ENCODE measurements at places on chromosomes 12 and 14.

DNA sequence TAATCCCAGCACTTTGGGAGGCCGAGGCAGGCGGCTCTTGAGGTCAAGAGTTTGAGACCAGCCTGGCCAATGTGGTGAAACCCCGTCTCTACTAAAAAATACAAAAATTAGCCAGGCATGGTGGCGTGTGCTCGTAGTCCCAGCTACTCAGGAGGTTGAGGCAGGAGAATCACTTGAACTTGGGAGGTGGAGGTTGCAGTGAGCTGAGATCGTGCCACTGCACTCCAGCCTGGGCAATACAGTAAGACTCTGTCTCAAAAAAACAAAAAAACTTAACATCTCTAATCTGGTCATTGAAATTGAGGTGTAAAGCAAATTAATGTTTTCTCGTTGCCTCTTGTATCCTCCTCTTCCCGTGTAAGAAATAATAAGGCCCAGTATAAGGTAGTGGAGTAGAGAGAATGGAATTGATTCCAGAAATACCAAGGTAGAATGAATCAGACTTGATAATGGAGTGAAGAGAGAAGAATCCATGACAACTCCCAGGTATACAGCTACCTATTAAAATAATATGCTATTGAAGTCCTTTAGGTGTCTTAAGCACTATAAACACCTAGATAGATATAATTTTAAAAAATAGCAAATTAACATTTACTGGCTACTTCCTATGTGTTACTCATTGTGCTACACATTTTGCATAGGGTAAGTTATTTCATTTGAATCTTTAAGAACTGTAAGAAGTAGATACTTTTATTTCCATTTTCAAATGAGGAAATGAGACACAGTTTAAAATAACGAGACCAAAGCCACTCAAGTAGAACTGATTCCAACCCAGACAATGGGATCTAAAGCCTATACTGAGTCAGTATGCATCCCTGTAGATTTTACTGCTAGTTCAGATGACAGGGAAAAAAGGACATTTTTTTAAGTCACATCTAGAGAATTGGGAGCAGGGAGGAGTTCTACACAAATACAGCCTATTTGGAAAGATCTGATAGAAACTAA is 23.2 kb downstream of the RAP1B start:
- DNase-seq, result no peak

DNA sequence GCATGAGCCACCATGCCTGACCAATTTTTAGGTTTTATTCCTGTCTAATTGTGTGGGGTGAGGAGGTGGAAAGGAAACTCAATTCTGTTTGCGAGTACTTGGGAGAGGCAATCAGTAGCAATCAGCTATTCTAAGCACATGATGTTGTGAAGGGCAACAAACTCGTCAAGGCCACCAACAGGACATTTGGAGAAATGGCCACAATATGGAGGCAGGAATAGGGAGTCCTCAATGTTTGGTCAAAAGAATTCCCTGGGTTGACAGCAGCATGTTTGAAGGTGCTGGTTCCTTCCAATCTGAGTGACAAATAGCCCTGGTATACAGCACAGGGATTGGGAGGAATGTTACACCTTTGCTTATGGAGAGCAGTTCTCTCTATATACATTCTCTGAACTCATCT is 32.7 kb upstream of the USP44 start:
- DNase-seq, result no peak

- DNase-seq, result no peak
These were observed 40.8 kb downstream of the PRPF40B start for GRCh38 chr12:49664167-49664566.

DNA sequence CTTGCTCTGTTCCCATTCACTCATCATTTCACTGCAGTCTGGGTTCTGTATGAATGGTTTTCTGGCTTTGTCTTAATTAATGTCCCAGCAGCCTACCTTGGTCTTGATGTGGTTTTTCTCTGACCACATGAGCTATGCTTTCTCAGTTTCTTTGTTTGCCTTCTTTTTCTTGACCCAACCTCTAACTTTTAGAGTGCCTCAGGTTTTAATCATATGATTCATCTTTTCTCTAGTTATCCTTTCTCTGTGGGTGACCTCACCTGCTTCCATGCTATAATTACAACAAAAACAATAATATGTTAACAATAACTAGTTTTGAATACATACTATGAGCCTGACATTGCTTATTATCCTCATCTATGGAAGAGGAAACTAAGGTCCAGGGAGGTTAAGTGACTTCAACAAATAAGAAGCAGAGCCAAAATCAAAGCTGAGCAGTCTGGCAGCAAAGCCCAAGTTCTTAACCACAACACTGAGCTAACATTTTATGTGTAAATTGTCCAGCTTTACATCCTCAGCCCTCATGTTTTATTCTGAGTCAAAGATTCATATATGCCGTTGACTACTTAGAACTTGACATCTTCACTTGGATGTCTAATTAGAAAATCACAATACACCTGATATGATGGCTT is 4.7 kb upstream of the EPYC start:
- peak; percentile 15 for DNase-seq

- DNase-seq, result no peak
These were observed 223.3 kb upstream of the SFSWAP start for GRCh38 chr12:131487388-131488124.

DNA sequence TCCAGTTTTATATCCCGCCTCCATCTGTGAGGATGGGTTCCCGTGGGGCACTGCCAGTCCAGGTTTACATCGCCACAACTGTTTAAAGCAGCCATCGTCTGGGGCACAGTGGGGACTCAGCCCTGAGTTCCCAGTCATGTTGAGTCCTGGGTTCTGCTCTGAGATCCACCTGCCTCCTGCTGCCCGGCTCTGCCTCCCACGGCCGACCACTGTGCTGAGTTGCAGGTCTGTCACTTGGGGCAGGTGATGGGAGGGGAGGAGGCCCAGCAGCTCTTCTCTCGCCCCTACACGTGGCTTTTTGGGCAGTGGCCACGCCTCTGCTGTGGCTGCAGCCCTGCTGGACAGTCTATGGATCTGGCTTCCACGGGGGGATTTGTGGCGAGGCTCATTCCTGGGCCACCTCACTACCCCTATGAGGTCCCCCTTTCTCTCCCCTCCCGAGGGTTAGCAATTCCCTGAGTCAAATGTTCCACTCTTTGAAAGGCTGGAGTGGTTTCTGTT is 143.0 kb downstream of the ADGRD1 start:
- no peak for DNase-seq

DNA sequence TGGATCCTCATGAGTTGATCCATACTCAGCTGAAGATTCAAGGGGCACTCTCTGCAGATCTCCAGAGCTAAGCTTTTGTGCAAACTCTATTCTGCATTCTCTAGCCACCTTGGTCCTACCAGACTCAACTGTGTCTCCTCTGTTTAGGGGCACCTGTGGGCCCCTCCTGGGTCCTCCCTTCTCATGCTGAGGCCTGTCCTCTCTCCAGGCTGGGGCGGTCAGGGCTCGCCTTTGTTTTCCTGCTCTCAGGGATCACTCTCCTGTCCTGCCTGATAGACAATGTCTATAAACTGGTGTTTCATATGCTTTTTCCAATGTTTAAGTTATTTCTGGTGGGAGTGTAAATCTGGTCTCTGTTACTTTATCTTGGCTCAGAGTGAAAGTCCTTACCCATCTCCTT is 11.6 kb upstream of the KIF26A start:
- DNase-seq, result no peak

DNA sequence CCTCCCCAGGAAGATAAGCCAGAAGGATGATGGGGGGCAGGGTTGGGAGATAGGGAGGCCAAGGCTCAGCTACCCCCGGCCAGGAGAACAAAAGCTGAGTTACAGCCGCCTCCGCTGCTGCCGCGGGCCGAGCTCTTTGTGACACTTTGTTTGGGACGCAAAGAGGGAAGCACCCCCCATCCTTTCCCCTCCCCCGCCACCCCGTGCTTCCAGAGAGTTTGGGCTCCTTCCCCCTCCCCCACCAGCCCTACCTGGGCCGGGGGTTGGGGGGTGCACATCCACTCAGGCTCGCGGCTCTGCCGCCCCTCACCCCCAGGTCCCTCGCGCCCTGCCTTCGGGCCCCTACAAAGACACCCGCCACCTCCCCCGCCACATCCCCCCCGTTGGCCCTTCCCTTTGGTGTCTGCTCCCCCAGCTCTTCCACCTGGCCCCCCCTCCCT is 799 bp downstream of the ZNF219 start:
- no peak for DNase-seq

- DNase-seq, result no peak
These were observed 13.9 kb downstream of the SYT1 start for GRCh38 chr12:78878459-78878858.

DNA sequence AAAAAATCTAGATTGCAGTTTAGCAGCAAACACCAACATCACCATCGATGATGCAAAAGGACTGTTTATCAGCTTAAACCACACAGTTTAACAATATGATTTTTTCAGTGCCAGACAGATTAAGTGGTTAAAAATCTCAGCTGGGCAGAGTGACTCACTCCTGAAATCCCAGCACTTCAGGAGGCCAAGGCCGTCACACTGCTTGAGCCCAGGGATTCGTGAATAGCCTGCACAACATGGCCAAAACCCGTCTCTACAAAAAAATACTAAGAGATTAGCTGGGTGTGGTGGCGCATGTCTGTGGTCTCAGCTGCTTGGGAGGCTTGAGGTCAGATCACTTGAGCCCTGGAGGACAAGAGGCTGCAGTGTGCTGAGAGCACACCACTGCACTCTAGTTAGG is 8.9 kb downstream of the RSRC2 start:
- no peak for DNase-seq

DNA sequence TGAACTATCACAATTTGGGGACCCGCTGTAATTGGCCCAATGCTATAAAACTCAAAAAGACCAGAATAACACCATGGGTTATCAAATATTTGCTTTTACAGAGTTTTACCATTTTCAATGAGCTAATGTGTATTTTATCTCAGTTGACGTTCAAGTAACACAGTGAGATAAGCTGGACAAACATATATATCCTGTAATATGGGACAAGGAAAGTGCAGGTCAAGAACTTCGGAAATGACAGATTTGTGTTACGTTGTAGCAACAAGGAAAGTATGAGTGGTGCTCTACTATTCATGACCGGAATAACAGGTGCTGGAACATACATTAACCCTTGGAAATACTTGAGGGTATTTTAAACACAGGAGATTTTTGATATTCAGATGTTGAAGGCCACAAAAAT is 566.4 kb upstream of the FLRT2 start:
- no peak for DNase-seq

GRCh38 chr12:114636723-114637480 is 47.1 kb downstream of the TBX3 start:
- DNase-seq, result no peak

GRCh38 chr12:62448436-62448835 is 18.2 kb upstream of the MON2 start:
- DNase-seq, result no peak

- no peak for DNase-seq
These were observed 1.7 kb downstream of the B4GALNT3 start for GRCh38 chr12:461425-461824.

DNA sequence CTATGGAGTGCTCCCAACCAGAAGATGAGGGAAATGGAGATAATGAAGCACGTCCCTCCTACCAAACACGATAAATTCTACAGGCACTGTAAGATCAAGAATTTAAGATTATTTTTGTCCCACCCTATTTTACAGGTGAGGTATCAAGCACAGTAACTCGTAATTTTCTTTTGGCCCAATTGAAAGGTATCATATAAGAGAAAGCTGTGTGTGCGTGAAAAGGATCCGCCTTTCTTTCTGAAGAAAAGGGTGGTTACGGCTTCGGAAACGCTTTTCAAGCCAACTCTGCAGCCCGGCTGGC is 733 bp upstream of the KLHDC2 start:
- DNase-seq, result no peak

DNA sequence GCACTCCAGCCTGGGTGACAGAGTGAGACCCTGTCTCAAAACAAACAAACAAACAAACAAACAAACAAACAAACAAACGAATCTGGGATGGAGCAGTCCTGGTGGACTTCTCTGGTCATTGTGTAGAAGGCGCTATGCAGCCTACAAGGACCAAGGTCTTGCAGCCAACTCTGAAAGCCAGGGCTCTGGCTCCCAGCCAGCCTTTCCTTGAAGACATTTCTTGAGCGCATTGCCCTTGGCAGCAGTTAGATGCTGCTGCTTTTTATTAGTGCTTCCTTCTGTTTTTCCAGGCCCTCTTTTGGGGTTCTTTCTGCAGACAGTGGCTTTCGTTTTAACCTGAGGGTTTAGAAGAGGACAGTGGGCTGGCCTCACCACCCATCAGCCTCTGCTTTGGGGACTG is 20.2 kb downstream of the CCDC177 start:
- DNase-seq, result no peak

- DNase-seq, result peak; percentile 33
These were observed at the start of gene KLHDC1 for GRCh38 chr14:49692811-49693734. TSS of gene KLHDC1 (plus strand) at chr14:49693120. CDS start at chr14:49693195, 75 bp downstream.

- DNase-seq, result no peak
These were observed 3.8 kb downstream of the PRKCH start for GRCh38 chr14:61325166-61325565.

DNA sequence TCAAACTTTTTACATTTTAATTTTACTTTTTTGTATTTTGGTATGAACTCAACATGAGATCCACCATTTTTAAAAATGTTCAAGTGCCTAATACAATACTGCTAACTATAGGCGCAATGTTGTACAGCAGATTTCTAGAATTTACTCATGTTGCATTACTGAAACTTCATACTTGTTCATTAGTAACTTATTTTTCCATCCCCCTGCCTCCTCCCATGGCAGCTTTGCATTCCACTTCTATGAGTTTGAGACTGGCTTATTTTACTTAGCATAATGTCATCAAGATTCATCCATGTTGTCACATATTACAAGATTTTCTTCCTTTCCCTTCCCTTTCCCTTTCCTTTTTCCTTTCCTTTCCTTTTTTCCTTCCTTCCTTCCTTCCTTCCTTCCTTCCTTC is 825.9 kb downstream of the SLC16A7 start:
- no peak for DNase-seq

DNA sequence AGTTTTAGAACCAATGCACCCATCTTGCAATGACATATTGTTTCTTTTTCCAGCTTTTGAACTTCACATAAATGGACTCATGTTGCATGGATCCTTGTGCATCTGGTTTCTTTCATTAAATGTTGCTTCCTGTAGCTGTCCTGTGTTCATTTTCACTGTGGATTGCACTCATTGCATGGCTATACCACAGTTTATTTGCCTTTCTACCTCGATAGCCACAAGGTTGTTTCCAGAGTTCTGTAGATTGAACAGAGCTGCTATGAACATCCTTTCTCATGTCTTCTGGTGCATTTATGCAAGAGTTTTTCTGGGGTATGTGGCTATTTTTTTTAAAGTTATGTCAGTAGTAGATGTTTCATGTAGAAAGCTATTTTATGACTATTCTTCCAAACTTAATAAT is 3.5 kb upstream of the KRT81 start:
- no peak for DNase-seq
